NCI-H2227 treated with DMSO at 0.1 percent for 48 hours (cell line): ENCODE measurements at places on chromosomes 2 and 18.

GRCh38 chr2:218880102-218880858 is at the start of gene WNT10A:
Gene WNT10A (plus strand): TSS chr2:218880852. CDS start chr2:218880996, 144 bp downstream.
- DNase-seq: peak; percentile 47

GRCh38 chr2:19732255-19732654 is 169.5 kb downstream of the TTC32 start:
- DNase-seq: no peak

GRCh38 chr18:56421647-56422046 is 216.7 kb downstream of the TXNL1 start:
- no peak for DNase-seq

DNA sequence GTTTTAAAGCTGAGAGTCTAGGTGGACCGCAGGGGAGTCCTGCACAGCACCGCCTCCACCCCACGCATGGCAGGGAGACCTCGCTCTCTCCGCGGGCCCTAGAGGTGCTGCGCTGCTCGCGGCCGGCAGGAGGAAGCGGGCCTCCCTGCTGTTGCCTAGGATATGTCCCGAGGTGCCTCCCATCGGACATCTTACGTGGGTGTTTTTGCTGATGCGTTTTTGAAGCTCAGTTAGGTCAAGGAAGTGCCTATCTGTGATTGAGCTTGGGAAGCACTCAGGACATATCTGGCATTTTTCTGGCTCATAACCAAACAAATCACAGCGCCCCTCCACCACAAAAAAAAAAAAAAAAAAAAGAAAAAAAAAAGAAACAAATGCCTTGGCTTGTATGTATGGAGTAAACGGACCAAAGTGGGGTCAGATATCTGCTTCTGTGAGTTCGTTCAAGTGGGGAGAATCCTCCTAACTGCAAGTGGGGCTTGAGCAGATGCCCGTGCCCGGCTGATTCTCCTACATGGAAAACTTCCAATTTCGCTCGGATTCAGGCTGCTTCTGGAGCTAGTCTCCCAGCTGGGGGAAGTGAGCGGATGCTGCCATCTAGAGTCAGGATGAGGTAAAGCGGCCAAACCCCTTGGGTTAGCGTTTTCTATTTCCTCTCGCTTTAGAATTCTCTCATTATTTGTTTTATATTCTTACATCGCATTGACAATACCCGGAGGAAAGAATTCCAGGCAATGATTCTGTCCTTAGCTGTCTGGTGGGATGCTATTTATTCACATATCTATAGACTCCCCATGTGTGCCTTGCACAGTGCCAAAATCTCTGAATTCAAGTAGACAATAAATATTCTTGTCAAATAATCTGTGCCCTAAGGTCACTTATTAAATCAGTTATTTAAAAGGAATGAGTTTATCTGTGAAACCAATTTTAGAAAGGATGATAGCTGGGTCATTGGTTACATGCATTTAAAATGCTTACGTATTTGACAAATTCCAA is 95.3 kb downstream of the CD8B2 start:
- peak; percentile 64 for DNase-seq
